ENCODE measurements at places on chromosomes 4 and X.

- no peak for DNase-seq
Observed at GRCh38 chr4:86048426-86048825, 311.4 kb downstream of the MAPK10 start.

- DNase-seq: no peak
Observed at GRCh38 chrX:19627533-19627932, 112.2 kb upstream of the MAP3K15 start.

DNA sequence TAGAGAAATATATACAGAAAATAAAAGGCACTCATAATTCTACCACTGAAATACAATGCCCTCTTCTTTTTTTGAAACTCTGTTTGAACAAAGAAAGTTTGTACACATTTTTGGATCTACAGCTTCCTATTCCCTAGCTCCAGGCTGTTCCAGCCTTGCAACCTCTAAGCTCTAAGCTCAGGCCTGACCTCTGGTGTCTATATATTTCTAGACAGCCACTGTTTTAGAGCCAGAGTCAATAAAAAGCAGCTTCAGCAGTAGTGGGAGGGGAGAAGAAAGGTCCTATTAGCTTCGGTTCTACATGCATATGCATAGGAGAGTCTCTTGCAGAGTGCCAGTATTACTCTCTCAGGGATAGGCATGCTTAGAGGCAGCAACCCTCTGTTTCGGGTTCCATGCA is 39.7 kb downstream of the CLDN2 start:
- DNase-seq: no peak

DNA sequence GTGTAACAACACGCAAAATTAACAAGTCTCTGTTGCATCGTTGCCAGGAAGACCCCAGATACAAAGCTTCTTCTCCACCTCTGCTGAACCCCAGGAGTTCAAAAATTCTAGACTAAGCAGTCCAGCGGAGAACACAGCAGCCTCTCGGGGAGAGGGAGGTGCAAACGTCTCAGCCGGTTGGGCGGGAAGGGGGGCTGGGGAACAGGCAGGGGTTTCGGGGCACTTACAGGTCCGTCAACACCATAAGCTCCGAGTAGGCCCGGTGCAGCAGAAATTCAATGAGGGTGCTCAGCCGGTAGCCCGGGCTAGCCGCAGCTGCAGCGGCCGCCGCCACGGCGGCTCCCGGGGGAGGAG is 394 bp downstream of the MED14 start:
- peak; percentile 58 for DNase-seq

GRCh38 chr4:186912606-186913005 is 188.9 kb upstream of the FAT1 start:
- no peak for DNase-seq

GRCh38 chrX:4547213-4547836 is 833.9 kb upstream of the PRKX start:
- peak; percentile 35 for DNase-seq

DNA sequence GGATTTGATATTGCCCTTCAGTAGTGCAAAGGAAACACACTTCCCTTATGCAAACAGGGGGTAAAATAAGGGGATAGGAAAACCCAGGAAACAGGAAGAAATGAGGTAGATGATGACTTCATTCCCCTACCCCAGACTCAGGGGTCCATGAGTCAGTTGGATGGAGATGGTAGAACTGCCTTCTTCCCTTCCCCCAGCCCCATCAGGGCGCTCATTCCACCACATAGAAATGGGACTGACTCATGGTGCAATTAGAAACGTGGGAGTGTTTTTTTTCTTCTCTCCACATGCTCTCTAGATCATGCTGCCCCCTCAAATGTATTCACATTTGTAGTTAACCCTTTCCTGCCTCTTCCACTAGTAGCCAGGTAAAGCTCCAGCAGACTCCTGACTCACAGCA is 23.1 kb upstream of the ARMCX2 start:
- DNase-seq: no peak

GRCh38 chrX:40385682-40386081 is 195.1 kb upstream of the ATP6AP2 start:
- no peak for DNase-seq

DNA sequence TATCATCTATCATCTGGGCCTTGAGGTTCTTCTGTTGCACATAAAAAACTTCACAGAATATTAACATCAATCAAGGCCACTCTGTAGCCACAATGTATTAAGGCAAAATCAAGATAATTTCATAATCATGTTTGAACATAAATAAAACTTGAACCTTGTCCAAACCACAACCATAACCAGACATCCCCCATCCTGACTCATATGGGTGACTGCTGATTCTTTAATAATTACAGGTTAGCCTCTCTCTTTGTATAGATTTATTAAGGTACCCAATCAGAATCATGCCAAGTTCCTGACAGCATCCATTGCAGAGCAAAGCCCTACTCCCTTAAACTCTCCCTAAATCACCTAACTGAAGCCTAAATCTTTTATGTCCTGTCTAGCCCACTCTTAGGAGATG is 16.7 kb upstream of the AREG start:
- no peak for DNase-seq

DNA sequence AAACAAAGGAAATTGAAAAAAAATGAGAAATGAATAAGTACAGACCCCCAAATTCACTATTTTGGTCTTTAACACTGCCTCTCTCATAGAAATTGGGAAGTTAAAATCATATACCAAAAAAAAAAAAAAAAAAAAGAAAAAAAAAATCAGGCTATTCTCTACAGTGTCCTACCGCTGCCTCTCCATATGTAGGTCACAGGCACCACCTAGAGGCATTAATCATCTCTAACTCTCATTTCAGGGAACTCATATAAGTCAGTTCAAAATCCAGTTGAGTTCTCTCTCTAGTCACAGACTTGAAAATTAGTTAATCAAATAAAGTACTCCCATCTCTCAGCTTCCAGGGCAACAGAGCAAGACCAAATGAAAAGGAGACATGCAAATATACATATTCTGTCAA is 47.9 kb downstream of the COX18 start:
- DNase-seq: no peak

DNA sequence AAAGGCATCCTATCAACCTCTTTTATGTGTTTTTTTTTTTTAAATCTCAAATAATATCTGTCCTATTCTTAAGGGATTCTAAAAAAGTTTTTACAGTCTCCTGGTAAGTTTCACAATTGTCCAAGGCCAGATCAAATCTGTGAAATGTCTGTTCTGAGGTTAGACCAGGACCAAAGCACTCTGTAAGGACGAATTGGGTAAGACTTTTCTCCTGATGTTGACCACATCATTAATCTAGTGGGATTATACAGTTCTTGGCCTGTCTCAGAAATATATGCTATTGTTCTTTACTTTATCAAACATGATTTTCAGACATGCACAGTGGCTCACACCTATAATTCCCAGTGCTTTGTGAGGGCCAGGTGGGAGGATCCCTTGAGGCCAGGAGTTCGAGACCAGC is 45.8 kb upstream of the TMEM131L start:
- no peak for DNase-seq

GRCh38 chrX:153933748-153934147 is 1.1 kb downstream of the NAA10 start:
- DNase-seq: no peak

GRCh38 chrX:13001961-13002671 is 27.2 kb downstream of the TMSB4X start:
- DNase-seq: no peak

DNA sequence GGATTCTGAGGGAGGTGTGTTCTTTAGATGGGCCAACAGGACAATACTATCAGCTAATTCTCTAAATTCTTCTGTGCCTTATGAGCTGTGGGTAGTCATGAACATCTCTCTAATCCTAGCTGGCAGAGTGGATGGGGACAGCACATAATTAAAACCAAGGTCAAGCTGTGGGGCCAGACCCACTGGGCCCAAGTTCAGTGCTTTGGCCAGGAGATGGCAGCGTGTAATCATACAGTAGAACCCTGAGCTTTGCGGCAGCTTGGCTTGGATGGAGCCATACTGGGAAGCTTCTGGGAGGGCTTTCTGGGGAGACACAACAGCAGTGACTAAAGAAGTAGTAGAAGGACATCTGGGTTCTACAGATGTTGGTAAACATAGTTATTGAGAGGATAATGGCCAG is 140.3 kb upstream of the CXCL13 start:
- DNase-seq: no peak

- DNase-seq: no peak
Observed at GRCh38 chr4:1795299-1796195, 2.5 kb downstream of the FGFR3 start.

GRCh38 chr4:123390846-123391456 is 5.6 kb upstream of the SPRY1 start:
- no peak for DNase-seq

- no peak for DNase-seq
Observed at GRCh38 chr4:162356181-162356580, 192.4 kb upstream of the FSTL5 start.

- DNase-seq: no peak
Observed at GRCh38 chr4:6227412-6228157, 27.2 kb upstream of the JAKMIP1 start.

GRCh38 chrX:131626681-131627296 is 82.9 kb downstream of the OR13H1 start:
- no peak for DNase-seq

- DNase-seq: no peak
Observed at GRCh38 chrX:109187473-109188168, 294.3 kb downstream of the GUCY2F start.

GRCh38 chrX:384861-385260 is 1.8 kb downstream of the PPP2R3B start:
- DNase-seq: no peak

DNA sequence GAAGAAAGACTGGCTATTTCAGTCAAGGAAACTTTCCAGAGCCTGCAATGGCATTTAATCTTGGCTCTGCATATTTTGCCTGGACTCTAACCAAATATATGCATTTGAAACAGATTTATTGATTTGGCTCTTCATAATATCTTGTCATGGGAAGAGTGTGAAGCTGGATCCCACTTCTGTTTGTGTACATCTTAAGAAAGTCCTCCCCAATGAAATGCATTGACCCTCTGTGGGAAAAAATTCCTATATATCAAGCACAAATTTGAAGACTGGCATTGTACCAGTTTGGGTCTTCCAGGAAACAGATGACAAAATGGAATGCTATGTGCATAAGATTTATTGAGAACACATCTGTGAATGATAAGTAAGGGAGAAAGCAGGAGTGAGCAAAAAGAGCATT is 897.3 kb upstream of the TENM3 start:
- DNase-seq: no peak

DNA sequence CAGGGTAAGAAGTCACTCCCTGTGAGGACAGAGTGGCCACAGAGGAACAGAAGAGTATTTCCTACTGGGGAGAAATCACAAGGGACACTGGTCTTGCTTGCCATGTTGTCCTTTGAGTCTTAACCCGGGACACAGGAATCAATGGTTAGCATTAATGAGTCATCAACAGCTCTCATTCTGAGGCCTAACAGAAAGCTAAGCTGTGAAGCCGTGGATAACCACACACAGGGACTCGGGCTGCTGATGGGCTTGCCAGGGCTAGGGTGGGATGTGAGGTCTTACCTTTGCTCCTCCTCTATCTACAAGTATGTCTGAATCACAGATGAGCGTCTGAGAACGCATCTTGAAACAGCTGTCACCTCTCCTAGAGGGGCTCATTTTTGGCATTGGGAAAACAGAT is 22.2 kb downstream of the HELT start:
- DNase-seq: no peak

- DNase-seq: no peak
Observed at GRCh38 chr4:86096373-86096772, 263.5 kb downstream of the MAPK10 start.
